ENCODE measurements at places on chromosomes 2 and 18. TPM values are rescaled to one million over a fixed set of nuclear protein-coding genes. Genes with fewer than 3 reads are reported as not detected.
A peak's percentile ranks its signal among the peaks of the same experiment; 100 is the strongest.

RFX8 gene
- polyA plus RNA-seq = not detected

GRCh38 chr2:149246186-149246585 lies 84.2 kb upstream of the LYPD6 start:
- no peak overlapping the region for H3K4me3 ChIP-seq
- no peaks in the 10 kb centered on the region for H3K4me1 ChIP-seq
- DNase-seq = no peak
- no peak overlapping the region for H3K27ac ChIP-seq

DNA sequence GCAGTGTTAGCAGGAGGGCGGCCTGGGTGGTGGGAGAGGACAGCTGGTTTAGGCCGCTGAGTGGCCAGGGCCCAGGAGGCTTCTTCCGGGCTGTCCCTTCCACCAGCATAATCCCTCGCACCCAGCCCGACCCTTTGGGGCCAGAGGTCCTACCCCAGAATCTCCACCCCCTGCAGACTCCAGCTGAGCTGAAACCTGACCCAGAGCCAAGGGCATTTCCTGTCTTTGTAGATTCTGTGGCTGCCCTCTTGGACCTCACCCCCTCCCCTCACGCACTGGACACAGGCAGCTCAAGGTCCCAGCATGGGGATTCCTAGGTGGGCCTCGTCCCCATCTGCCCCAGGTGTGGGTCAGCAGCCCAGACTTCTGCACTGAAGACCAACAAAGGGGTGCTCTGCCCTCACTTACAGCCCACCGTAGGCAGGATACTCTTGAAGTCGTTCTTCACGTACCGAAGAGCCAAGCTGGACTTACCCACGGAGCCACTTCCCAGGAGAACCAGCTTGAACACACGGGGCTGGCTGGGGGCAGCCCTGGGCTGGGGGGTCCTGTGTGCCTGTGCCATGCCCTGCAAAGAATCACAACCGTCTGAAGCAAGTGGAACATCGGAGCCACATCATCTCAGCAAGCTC lies 4.8 kb downstream of the RAB17 start:
- H3K36me3 ChIP-seq = no peaks in the 10 kb centered on the region

COL5A2 gene
- 13.3 TPM for polyA plus RNA-seq

KCNG2 gene
- polyA plus RNA-seq = not detected

GRCh38 chr18:29326214-29326613 lies 1149.3 kb upstream of the CDH2 start:
- no peak for DNase-seq
- H3K27ac ChIP-seq = no peak overlapping the region
- H3K4me3 ChIP-seq = no peak overlapping the region
- H3K27me3 ChIP-seq = no peaks in the 10 kb centered on the region
- no peaks in the 10 kb centered on the region for H3K36me3 ChIP-seq

LIPT1 gene
- 11.9 TPM for polyA plus RNA-seq

DNA sequence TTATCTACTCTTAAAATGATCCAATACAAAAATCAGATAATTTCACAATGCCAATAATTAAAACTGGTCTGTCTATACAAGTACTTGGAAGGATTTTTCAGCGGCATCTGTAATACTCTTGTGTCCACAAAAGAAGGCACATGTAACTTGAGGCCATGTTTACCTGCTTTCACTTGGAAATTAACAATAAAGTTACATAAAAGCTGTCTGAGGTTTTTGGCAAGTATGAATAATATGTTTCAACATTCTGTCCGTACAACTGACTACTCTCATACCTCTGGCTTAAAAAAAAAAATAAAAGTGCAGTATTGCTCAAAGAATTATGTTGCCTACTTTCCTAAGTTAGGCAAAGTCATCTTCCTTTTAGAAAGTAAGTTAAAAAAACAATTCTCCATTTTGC lies 253.6 kb downstream of the NBAS start:
- no peaks in the 10 kb centered on the region for H3K27me3 ChIP-seq
- H3K27ac ChIP-seq = no peak overlapping the region
- H3K4me1 ChIP-seq = no peaks in the 10 kb centered on the region
- DNase-seq = no peak
- no peak overlapping the region for H3K4me3 ChIP-seq

SIX3 gene
- polyA plus RNA-seq = not detected

DNA sequence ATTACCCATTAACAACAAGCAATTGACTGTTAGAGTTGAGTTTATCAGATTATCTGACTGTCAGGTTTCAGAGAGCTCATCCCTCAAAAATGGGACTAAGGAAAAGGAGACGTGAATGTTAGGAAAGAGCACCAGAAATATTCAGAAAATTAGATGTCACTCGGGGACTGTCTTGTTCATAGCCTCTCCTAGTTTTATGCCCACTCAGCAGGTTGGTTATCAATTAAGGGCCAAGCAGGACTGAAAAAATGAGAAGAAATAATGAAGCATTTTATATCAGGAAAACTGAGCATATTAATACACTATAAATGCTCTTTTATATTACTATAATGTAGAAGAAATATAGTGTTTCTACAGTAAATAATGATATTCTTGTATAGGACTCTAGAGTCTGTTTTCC lies 188.1 kb upstream of the NRXN1 start:
- no peak for DNase-seq
- H3K4me1 ChIP-seq = no peaks in the 10 kb centered on the region
- H3K36me3 ChIP-seq = no peaks in the 10 kb centered on the region
- no peak overlapping the region for H3K4me3 ChIP-seq

DNA sequence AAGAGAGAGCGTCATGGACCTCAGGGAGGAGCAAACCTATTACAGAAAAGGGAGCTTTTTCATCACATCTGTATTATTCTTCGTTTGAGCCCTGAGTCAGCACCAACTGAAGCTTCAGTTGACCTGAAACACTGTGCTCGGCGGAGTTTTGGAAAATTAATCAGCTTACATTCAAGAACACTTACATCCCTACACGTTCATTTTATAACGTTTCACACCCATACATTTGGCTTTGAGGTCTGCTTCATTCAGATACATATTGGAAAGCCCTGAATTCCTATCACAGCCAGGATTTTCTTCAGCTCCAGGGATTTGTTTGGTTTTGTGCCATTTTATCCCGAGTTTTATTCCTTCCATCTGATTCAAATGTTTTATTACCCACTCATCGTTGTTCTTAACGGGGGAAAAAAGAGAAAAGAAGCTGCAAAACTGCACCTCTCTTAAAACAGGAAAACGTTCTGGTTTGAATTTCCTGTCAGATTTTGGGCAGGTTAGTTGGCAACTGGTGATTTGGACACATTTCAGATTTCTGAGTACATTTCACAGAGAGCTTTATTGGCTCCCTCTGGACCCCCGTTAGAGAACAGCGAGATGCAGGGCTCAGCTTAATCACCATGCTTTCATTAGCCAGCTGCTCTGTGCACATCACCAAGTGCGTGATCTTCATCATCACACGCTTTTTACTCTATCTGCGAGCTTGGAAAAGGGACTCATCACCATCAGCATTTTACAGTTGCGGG lies 88.8 kb downstream of the CDC42EP3 start:
- no peaks in the 10 kb centered on the region for H3K27me3 ChIP-seq
- peaks cover 4% of the 10 kb centered on the region for H3K4me1 ChIP-seq
- H3K4me3 ChIP-seq = peak overlapping the region; percentile 64
- no peak overlapping the region for H3K27ac ChIP-seq
- no peak for DNase-seq
- no peaks in the 10 kb centered on the region for H3K36me3 ChIP-seq

- H3K27ac ChIP-seq = no peak overlapping the region
- no peaks in the 10 kb centered on the region for H3K27me3 ChIP-seq
- no peaks in the 10 kb centered on the region for H3K4me1 ChIP-seq
- no peaks in the 10 kb centered on the region for H3K36me3 ChIP-seq
- no peak overlapping the region for H3K4me3 ChIP-seq
- DNase-seq = no peak
Observed at GRCh38 chr2:212882626-212883025, 268.8 kb downstream of the IKZF2 start.

SPHKAP gene
- polyA plus RNA-seq = not detected

DUSP19 gene
- 3.4 TPM for polyA plus RNA-seq

- H3K27me3 ChIP-seq = no peaks in the 10 kb centered on the region
- DNase-seq = no peak
- peaks cover 4% of the 10 kb centered on the region for H3K4me1 ChIP-seq
- H3K36me3 ChIP-seq = no peaks in the 10 kb centered on the region
Observed at GRCh38 chr18:13256444-13257305, 38.1 kb downstream of the LDLRAD4 start.

SLC40A1 gene
- 110 TPM for polyA plus RNA-seq

DNA sequence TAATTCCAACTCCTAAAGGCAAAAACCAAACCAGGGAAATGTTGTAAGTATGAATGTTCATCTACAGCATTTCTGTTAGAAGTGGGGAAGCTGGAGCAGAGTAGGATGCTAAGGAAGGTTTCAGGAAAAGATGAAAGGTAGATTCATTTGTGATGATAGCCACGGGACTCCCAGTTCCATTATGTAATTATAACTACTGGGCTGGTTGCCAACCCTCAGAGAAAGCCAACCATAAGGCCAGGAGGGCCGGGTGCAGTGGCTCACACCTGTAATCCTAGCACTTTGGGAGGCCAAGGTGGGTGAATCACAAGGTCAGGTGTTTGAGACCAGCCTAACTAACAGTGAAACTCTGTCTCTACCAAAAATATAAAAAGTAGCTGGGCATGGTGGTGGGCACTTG lies 288.9 kb upstream of the ETAA1 start:
- H3K27ac ChIP-seq = no peak overlapping the region
- no peaks in the 10 kb centered on the region for H3K36me3 ChIP-seq
- H3K27me3 ChIP-seq = no peaks in the 10 kb centered on the region

GRCh38 chr2:15893689-15894480 lies 46.5 kb upstream of the MYCN start:
- H3K4me1 ChIP-seq = no peaks in the 10 kb centered on the region
- H3K27ac ChIP-seq = no peak overlapping the region
- no peaks in the 10 kb centered on the region for H3K36me3 ChIP-seq
- no peaks in the 10 kb centered on the region for H3K27me3 ChIP-seq
- H3K4me3 ChIP-seq = no peak overlapping the region
- no peak for DNase-seq

- no peak overlapping the region for H3K4me3 ChIP-seq
- no peaks in the 10 kb centered on the region for H3K4me1 ChIP-seq
- no peak for DNase-seq
- no peaks in the 10 kb centered on the region for H3K27me3 ChIP-seq
- H3K27ac ChIP-seq = no peak overlapping the region
Observed at GRCh38 chr2:67828066-67828465, 234.7 kb downstream of the C1D start.

- H3K27me3 ChIP-seq = no peaks in the 10 kb centered on the region
- peak overlapping the region; percentile 98 for H3K4me3 ChIP-seq
- H3K27ac ChIP-seq = no peak overlapping the region
- DNase-seq = no peak
- H3K36me3 ChIP-seq = no peaks in the 10 kb centered on the region
- H3K4me1 ChIP-seq = no peaks in the 10 kb centered on the region
Observed at GRCh38 chr2:47903781-47904490, 2.4 kb downstream of the FBXO11 start.

GRCh38 chr2:236984046-236984445 lies 101.6 kb upstream of the COPS8 start:
- no peak overlapping the region for H3K4me3 ChIP-seq
- no peak for DNase-seq
- no peaks in the 10 kb centered on the region for H3K4me1 ChIP-seq
- H3K27ac ChIP-seq = no peak overlapping the region

DNA sequence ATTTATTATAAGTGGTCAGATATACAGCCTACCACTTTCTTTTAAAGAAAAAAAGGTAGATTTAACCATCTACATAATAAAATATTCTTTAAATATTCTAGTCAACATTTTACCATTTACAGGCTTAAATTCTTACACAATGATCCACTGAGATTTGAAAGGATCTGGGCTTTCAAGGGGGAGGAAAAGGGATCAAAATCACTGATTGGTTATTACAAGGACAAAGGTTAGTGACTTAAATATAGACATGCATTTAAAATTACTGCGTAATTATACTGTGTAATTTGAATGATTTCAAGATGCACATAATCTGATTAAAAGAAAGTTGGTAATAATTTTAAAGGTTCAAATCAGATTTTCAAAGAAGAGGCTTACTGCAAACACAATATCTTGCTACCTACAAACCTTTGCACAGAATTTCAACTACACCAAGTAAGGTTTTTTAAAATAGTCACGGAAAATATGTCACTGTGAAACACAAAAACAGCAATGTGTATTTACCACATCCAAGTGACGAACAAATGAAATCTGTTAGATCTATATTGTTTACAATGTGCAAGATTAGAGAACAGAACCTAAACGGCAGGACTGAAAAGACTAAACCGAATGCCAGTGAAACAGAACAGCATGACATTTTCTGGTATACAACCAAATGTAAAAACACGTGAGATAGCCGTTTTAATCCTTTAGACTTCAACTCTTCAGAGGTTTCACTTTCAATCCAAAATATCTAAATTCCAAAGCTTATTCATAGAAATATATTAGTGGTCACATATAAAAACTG lies 40.8 kb downstream of the RTN4 start:
- H3K36me3 ChIP-seq = no peaks in the 10 kb centered on the region
- H3K27ac ChIP-seq = no peak overlapping the region
- peaks cover 7% of the 10 kb centered on the region for H3K4me1 ChIP-seq
- H3K4me3 ChIP-seq = peak overlapping the region; percentile 59
- DNase-seq = no peak

DNA sequence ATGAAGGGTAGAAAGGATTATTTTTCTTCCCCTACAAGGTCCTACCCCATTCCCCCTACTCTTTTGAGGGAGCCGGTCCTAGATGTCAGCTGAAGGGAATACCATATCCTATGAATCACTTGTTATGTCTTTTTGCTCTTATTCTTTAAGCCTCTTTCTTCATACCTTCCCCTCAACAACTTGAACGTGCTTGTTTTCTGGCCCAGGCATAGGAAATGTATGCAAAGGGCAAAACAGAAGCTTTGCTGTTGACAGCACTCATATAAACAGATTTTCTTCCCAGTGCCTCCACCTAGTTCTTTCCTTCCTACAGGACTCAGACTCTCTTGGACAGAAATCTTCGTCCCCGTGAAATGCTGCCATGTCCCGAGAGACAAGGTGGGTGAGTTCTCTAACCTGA lies 64.6 kb downstream of the TMEM17 start:
- no peaks in the 10 kb centered on the region for H3K36me3 ChIP-seq
- H3K4me3 ChIP-seq = no peak overlapping the region
- DNase-seq = no peak
- no peak overlapping the region for H3K27ac ChIP-seq
- no peaks in the 10 kb centered on the region for H3K27me3 ChIP-seq

- H3K4me3 ChIP-seq = no peak overlapping the region
- no peaks in the 10 kb centered on the region for H3K4me1 ChIP-seq
- no peak for DNase-seq
- no peaks in the 10 kb centered on the region for H3K36me3 ChIP-seq
- no peaks in the 10 kb centered on the region for H3K27me3 ChIP-seq
- no peak overlapping the region for H3K27ac ChIP-seq
Observed at GRCh38 chr2:172446474-172447063, 19.2 kb downstream of the ITGA6 start.

- H3K36me3 ChIP-seq = no peaks in the 10 kb centered on the region
- no peak overlapping the region for H3K4me3 ChIP-seq
- no peaks in the 10 kb centered on the region for H3K27me3 ChIP-seq
- H3K27ac ChIP-seq = no peak overlapping the region
- DNase-seq = no peak
- no peaks in the 10 kb centered on the region for H3K4me1 ChIP-seq
Observed at GRCh38 chr2:178163395-178163794, 30.9 kb upstream of the OSBPL6 start.

Data from aorta (tissue), 5 donors.